ENCODE measurements at places on chromosomes 7 and 10. TPM values are rescaled to one million over a fixed set of nuclear protein-coding genes. Genes with fewer than 3 reads are reported as not detected.

DNA sequence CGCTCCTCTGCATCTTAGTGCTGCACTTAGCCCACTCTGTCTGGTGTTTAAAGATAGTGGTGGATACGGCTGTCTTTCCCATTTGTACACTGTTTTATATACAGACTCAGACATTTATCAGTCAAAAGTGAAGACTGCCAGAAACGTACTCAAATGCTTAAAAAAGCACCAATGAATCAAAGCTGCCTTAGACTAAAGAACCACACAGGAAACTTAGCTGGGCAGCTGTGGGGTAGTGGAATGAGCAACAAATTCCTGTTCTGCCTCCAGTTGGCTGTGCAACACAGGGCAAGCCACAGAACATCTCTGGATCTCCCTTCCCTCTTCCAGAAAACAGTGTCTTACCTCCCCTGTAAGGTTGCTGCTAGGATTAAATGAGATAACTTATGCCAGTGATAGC is 76.0 kb downstream of the ATXN7L1 start:
- no peak overlapping the region for H3K27ac ChIP-seq
- DNase-seq, result no peak
- H3K4me3 ChIP-seq, result no peak overlapping the region
- no peaks in the 10 kb centered on the region for H3K4me1 ChIP-seq

The FHIP2A gene
- total RNA-seq, result 28.5 TPM

The TLX1 gene
- total RNA-seq, result 35.0 TPM

GRCh38 chr10:98045785-98046389 is 15.5 kb upstream of the CRTAC1 start:
- no peak overlapping the region for H3K4me3 ChIP-seq
- no peaks in the 10 kb centered on the region for H3K4me1 ChIP-seq
- peak; percentile 81 for DNase-seq
- no peaks in the 10 kb centered on the region for H3K36me3 ChIP-seq
- no peaks in the 10 kb centered on the region for H3K27me3 ChIP-seq

- no peak for DNase-seq
- H3K27ac ChIP-seq, result no peak overlapping the region
- H3K36me3 ChIP-seq, result no peaks in the 10 kb centered on the region
Measured at GRCh38 chr10:78332657-78333056, 299.0 kb downstream of the RPS24 start.

- H3K36me3 ChIP-seq, result no peaks in the 10 kb centered on the region
- peak overlapping the region; percentile 82 for H3K4me3 ChIP-seq
- peaks cover 6% of the 10 kb centered on the region for H3K4me1 ChIP-seq
- H3K27ac ChIP-seq, result no peak overlapping the region
Measured at GRCh38 chr7:152674860-152675758, 832 bp downstream of the XRCC2 start.

- no peaks in the 10 kb centered on the region for H3K4me1 ChIP-seq
- no peak for DNase-seq
- no peak overlapping the region for H3K27ac ChIP-seq
- no peaks in the 10 kb centered on the region for H3K27me3 ChIP-seq
- no peaks in the 10 kb centered on the region for H3K36me3 ChIP-seq
Measured at GRCh38 chr10:128994598-128995143, 472.4 kb upstream of the MGMT start.

- no peaks in the 10 kb centered on the region for H3K36me3 ChIP-seq
- no peaks in the 10 kb centered on the region for H3K27me3 ChIP-seq
- H3K27ac ChIP-seq, result no peak overlapping the region
- H3K4me3 ChIP-seq, result no peak overlapping the region
- DNase-seq, result no peak
- H3K4me1 ChIP-seq, result peaks cover 12% of the 10 kb centered on the region
Measured at GRCh38 chr7:69735582-69735981, 137.3 kb downstream of the AUTS2 start.

- no peak overlapping the region for H3K4me3 ChIP-seq
- H3K36me3 ChIP-seq, result no peaks in the 10 kb centered on the region
- DNase-seq, result no peak
- no peak overlapping the region for H3K27ac ChIP-seq
Measured at GRCh38 chr10:24127516-24127915, 81.4 kb upstream of the KIAA1217 start.

DNA sequence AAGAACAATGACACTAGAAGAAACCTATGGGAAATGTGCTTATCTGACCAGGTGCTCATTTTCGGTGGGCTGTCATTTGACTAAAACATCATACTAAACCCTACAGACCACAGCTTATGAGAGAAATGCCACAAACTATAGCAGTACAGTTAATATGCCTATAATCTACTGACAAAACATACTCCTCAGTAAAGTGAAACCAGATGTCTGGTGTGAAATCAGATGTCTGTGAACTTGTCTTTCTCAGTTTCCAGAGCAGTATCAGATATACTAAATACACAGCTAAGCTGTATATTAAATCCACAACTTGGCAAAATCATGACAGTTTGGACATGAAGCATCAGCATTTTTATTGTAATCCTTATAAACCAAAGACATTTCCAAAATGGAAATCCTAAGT is 3.3 kb downstream of the IMMP2L start:
- no peaks in the 10 kb centered on the region for H3K27me3 ChIP-seq
- H3K4me1 ChIP-seq, result peaks cover 15% of the 10 kb centered on the region
- no peak overlapping the region for H3K4me3 ChIP-seq
- DNase-seq, result no peak

The CRHR2 gene
- not detected for total RNA-seq

The GCK gene
- 0.44 TPM for total RNA-seq

GRCh38 chr10:71381611-71382010 is 15.1 kb upstream of the CDH23 start:
- H3K27ac ChIP-seq, result no peak overlapping the region
- H3K27me3 ChIP-seq, result no peaks in the 10 kb centered on the region
- no peaks in the 10 kb centered on the region for H3K36me3 ChIP-seq
- peaks cover 30% of the 10 kb centered on the region for H3K4me1 ChIP-seq
- DNase-seq, result no peak
- H3K4me3 ChIP-seq, result no peak overlapping the region

DNA sequence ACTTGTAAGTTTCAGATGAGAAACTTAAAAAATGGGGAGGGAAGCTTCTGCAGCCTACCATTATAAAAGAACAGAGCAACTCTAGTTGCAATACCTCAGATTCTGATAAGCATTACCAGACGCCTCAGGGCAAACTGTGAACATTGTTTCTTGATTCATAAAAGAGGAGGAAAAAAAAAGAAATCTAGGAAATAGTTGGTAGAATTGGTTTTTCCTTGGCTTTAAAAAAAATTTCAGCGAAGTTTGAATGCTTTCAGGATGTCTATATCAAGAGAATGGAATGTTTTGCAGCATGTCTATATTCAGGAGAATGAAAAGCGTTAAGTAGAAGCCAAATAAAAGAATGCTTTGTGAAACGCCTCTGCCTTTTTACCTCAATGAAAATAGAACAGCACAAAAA is 17.5 kb upstream of the ANLN start:
- no peak overlapping the region for H3K27ac ChIP-seq
- DNase-seq, result no peak
- H3K4me1 ChIP-seq, result peaks cover 5% of the 10 kb centered on the region
- no peak overlapping the region for H3K4me3 ChIP-seq
- H3K27me3 ChIP-seq, result peaks cover 16% of the 10 kb centered on the region
- no peaks in the 10 kb centered on the region for H3K36me3 ChIP-seq

DNA sequence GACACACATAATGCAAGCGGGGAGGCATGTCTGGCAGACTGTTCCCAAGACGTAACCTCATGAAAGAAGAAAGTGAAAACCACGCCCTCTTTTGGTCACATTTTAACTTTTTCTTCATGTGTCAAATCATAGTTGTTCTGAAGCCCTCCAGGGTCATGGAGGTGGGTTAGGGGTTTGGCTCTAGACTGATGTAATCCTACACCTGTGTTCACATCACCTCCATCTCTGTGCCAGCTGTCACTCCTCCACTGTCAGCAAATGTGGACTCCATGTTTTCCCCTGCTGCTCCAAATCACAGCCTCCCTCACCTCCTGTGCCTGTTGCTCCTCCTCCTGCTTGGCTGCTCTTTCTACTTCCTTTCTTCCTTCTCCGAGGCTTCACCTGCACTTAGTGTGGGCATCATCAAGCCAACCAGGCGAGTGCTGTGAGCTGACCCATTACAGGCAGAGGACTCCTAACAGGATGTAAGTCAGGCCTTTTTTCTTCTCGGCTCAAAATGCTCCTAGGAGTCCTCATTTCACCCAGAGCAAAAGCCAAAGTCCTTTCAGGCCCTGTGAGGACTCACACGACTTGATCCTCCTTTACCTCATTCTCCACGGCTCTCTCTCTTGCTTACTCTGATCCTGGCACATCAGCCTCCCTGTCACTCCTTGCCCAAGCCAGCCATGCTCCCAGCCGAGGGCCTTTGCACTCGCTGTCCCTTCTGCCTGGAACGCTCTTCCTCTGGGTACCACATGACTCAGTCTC is 66.4 kb upstream of the IFRD1 start:
- H3K27ac ChIP-seq, result no peak overlapping the region
- H3K36me3 ChIP-seq, result no peaks in the 10 kb centered on the region
- H3K4me1 ChIP-seq, result no peaks in the 10 kb centered on the region
- no peaks in the 10 kb centered on the region for H3K27me3 ChIP-seq
- H3K4me3 ChIP-seq, result no peak overlapping the region

DNA sequence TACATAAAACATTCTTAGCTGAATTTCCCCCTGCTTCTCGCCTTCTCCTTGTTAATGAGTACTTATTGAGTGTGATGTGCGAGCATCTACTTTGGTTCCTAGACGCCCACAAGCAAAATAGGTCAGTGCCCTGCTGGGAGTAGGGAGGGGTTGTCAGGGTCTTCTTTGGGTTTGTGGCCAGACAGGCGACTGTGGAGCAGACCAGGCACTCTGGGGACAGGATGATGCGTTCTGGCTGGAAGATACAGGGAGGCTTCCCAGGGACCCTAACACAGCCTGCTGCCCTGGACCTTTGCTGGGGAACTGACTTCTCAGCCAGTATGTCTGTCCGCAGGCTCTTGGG is 227.2 kb downstream of the CUX1 start:
- H3K27ac ChIP-seq, result no peak overlapping the region
- H3K36me3 ChIP-seq, result no peaks in the 10 kb centered on the region
- no peak overlapping the region for H3K4me3 ChIP-seq
- no peaks in the 10 kb centered on the region for H3K27me3 ChIP-seq
- no peak for DNase-seq

DNA sequence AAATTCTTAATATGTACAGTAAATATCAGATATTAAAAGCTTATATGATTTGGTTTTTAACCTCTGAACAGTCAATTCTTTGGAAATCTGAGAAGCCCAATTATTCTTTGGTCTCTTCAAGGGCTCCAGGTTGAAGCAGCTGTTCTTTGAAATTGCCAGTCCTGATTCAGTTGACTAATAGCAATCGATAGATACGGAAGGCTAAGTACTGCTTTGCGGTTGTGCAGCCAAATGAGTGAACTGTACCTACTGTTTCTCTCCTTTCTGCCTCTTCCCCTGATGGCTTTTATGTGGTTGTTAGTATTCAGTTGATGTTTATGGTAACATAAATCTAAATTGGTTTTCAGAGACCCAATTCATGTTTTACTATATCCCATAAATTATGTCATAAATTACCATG is 103.1 kb upstream of the RPA3 start:
- H3K4me1 ChIP-seq, result no peaks in the 10 kb centered on the region
- H3K4me3 ChIP-seq, result no peak overlapping the region
- no peak for DNase-seq
- H3K36me3 ChIP-seq, result peaks cover 9% of the 10 kb centered on the region
- no peaks in the 10 kb centered on the region for H3K27me3 ChIP-seq

The ERVW-1 gene
- not detected for total RNA-seq

GRCh38 chr10:51000164-51000563 is 74.1 kb upstream of the PRKG1 start:
- no peak overlapping the region for H3K4me3 ChIP-seq
- H3K36me3 ChIP-seq, result no peaks in the 10 kb centered on the region
- H3K4me1 ChIP-seq, result peaks cover 8% of the 10 kb centered on the region
- H3K27ac ChIP-seq, result no peak overlapping the region
- H3K27me3 ChIP-seq, result peaks cover 17% of the 10 kb centered on the region
- DNase-seq, result no peak

The HOXA13 gene
- total RNA-seq, result not detected

The SPDYE6 gene
- total RNA-seq, result not detected

DNA sequence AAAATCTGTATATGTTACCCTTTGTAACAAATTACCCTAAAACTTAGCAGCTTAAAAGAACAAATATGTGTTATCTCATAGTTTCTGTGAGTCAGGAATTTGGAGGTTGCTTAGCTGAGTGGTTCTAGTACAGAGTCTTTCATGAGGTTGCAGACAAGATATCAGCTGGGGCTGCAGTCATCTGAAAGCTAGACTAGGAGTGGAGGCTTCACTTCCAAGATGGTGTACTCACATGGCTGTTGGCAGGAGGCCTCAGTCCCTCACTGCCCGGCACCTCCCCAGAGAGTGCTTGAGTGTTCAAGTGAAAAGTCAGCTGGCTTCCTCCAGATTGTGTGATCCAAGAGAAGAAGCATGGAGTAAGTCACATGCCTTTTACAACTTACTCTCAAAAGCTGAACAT is 16.9 kb upstream of the GGCT start:
- no peak overlapping the region for H3K4me3 ChIP-seq
- no peaks in the 10 kb centered on the region for H3K27me3 ChIP-seq
- H3K27ac ChIP-seq, result no peak overlapping the region
- no peak for DNase-seq
- H3K4me1 ChIP-seq, result peaks cover 10% of the 10 kb centered on the region
- H3K36me3 ChIP-seq, result no peaks in the 10 kb centered on the region

DNA sequence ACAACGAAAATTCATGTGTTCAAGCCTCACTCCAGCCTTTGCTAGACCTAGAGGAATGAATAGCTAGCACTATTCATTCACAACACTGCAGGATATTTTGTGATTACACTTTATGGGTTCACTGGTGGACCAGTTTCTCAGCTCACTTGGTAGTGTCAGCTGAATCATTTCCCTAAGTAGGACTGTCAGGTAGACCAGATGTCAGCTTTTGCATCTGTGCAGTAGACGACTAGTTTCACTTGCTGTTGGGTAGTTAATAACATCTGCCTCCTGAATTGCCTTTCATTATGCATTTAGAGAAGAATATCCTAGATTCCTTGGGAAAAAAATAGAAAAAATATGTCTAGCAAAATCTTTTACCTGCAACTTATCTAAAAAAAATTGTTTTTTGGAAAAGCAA is 296.4 kb downstream of the ADARB2 start:
- peaks cover 7% of the 10 kb centered on the region for H3K27me3 ChIP-seq
- no peak overlapping the region for H3K4me3 ChIP-seq
- H3K4me1 ChIP-seq, result no peaks in the 10 kb centered on the region
- DNase-seq, result no peak
- no peak overlapping the region for H3K27ac ChIP-seq

- H3K27me3 ChIP-seq, result no peaks in the 10 kb centered on the region
- H3K27ac ChIP-seq, result peak overlapping the region; percentile 98
- peaks cover 51% of the 10 kb centered on the region for H3K4me1 ChIP-seq
- peak; percentile 88 for DNase-seq
Measured at GRCh38 chr10:114821915-114822443, 399 bp downstream of the FHIP2A start.

GRCh38 chr7:144670218-144670617 is 165.6 kb downstream of the TPK1 start:
- no peaks in the 10 kb centered on the region for H3K4me1 ChIP-seq
- no peak overlapping the region for H3K27ac ChIP-seq
- H3K4me3 ChIP-seq, result no peak overlapping the region
- no peak for DNase-seq

The PTPRZ1 gene
- 1.1 TPM for total RNA-seq
